ENCODE measurements at places on chromosomes 5 and 9. TPM values are rescaled to one million over a fixed set of nuclear protein-coding genes. Genes with fewer than 3 reads are reported as not detected.

LMX1B gene
- total RNA-seq = 0.24 TPM

PCDHGA11 gene
- total RNA-seq = 1.3 TPM

CD14 gene
- total RNA-seq = 1.7 TPM

FIBCD1 gene
- total RNA-seq = 1.7 TPM

CNTNAP3 gene
- total RNA-seq = 2.1 TPM

SLC4A9 gene
- total RNA-seq = 0.05 TPM

ROPN1L gene
- 1.1 TPM for total RNA-seq

OTP gene
- total RNA-seq = 0.17 TPM

SPINK5 gene
- not detected for total RNA-seq

SERF1A gene
- total RNA-seq = 17.0 TPM

LCN2 gene
- 3.0 TPM for total RNA-seq

OBP2B gene
- not detected for total RNA-seq

SH3TC2 gene
- total RNA-seq = 7.1 TPM

CDHR2 gene
- total RNA-seq = 0.85 TPM

FAM174A gene
- total RNA-seq = 15.0 TPM

ZNF300 gene
- 18.3 TPM for total RNA-seq

RNF44 gene
- total RNA-seq = 43.5 TPM

OXCT1 gene
- total RNA-seq = 29.1 TPM

OR2V2 gene
- total RNA-seq = 1.0 TPM

NUP214 gene
- 12.2 TPM for total RNA-seq

TICAM2 gene
- not detected for total RNA-seq

SPINK6 gene
- total RNA-seq = not detected

SPATA31A7 gene
- total RNA-seq = 1.4 TPM

FOXD4L6 gene
- 0.16 TPM for total RNA-seq

Measured in motor neuron (in vitro differentiated cells).